T-helper 17 cell (primary cell): ENCODE measurements at places on chromosomes 12 and 14.
A peak's percentile ranks its signal among the peaks of the same experiment; 100 is the strongest.

DNA sequence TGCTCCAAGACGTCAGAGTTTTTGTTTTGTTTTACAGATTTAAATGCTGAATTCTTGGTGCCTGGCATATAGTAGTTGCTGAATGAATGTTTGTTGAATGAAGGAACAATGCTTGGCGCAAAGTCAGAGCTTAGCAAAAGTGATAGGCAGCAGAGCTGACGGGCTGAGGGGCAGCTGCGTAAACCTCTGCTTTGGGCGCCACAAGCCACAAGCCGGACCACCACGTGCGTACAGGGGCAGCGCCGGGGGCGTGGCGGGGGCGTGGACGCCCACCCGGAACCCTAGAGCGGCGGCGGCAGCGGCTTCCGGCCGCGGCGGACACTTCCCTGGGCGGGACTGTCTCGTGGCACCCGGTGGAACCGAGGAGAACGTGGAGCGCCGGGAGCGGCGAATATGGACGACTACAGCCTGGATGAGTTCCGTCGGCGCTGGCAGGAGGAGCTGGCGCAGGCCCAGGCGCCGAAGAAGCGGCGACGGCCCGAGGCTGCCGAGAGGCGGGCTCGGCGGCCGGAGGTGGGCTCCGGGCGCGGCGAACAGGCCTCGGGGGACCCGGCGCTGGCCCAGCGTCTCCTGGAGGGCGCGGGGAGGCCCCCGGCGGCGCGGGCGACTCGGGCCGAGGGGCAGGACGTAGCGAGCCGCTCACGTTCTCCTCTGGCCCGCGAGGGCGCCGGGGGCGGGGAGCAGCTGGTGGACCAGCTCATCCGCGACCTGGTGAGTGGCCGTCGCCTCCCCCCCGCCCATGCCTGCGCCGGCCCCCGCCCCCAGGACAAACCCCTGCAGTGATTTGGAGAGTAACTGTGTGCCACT is at the start of gene FBXW8:
Gene FBXW8 (plus strand): TSS at position 306 of the 807 bp plus-strand sequence. CDS start 88 bp downstream, at position 394.
- DNase-seq, result peak; percentile 36

DNA sequence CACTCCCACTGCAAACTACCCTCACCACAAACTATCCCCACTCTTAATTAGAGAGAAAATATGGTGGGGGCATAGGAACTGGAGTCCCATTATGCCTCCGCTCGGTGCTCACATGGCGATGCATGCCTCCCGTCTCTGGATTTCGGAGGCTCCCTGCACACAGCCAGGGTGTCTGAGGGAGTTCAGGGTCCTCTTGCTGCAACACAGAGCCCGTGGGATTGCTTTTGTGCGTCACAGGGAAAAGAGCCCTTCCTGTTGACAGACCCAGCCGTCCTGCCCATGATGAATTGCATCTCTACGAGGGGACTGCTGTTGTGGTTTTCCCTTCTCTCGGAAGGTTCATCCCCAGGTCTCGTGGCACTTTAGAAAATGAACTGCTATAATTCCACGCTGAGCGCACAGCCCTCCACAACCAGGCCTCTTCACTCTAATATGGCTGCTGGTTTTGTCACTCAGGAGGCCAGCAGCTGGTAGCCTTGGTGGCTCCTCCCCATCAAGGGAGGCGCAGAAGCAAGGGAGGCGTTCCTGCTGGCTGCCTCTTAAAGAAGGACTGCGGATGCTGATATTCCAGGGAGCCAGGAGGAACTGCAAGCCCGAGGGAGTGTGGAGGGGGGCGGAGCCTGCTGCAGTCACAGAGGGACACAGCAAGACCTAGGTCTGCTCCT is 158.0 kb downstream of the KCNA5 start:
- no peak for DNase-seq

DNA sequence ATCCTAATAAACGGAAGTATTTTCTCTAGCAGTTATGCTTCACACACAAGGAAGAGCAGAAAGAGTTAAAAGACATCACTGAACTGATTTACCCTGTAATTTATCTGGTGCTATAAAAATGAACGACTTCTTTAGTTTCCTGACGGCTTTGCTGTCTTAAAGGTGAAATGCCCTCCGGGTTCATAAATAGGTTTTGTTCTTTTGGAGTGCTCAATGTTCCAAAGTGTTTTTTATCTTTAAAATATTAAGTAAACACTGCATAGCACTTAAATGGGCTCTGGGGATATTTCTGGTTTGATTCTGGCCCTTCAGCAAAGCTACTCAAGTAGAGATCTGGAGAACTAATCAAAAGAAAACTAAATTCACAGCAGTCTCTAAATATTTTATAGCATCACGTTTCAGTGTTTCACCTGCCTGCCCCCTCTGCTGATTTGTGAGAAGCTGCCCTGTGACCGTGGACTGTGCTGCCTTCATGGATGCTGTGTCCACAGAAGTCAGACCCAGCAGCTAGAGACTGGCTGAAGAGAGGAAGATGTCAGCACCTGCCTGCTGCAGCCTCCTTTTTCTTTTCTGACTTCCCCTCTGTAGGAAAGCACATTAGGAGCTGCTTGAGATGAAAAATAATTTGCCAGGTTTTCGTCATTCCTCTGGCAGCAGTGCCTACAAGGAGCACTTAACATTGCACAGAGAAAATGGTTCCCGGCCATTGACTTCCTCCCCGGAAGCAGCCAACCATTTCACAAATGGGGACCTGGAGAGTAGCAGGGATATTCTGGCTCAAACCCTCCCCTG is 205.1 kb upstream of the FSCB start:
- no peak for DNase-seq

DNA sequence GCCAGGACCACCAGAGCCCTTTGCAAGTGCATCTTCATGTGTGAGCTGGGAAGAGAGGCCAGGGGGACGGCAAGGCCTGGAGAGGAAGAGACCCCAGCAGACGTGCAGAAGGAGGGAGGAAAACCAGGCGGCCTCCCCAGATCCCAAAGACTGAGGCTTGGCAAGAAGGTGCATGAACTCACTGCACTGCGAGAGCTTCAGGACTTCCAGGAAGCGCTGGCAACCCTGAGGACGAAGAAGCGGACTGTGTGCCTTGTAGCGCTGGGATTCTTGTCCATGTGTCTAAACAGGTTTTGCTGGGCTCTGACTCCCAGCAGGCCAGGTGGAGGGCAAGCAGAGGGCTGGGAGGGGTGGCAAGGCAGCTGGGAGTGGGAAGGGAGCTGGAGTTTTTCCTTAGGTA is 939 bp downstream of the TGFB3 start:
- no peak for DNase-seq
